Iris pigment epithelial cell (primary cell): ENCODE measurements at places on chromosomes 5 and 9.

- DNase-seq, result no peak
These were observed 80.0 kb upstream of the PTGER4 start for GRCh38 chr5:40599676-40600075.

GRCh38 chr5:119706049-119706448 is 76.7 kb downstream of the FAM170A start:
- DNase-seq, result no peak

DNA sequence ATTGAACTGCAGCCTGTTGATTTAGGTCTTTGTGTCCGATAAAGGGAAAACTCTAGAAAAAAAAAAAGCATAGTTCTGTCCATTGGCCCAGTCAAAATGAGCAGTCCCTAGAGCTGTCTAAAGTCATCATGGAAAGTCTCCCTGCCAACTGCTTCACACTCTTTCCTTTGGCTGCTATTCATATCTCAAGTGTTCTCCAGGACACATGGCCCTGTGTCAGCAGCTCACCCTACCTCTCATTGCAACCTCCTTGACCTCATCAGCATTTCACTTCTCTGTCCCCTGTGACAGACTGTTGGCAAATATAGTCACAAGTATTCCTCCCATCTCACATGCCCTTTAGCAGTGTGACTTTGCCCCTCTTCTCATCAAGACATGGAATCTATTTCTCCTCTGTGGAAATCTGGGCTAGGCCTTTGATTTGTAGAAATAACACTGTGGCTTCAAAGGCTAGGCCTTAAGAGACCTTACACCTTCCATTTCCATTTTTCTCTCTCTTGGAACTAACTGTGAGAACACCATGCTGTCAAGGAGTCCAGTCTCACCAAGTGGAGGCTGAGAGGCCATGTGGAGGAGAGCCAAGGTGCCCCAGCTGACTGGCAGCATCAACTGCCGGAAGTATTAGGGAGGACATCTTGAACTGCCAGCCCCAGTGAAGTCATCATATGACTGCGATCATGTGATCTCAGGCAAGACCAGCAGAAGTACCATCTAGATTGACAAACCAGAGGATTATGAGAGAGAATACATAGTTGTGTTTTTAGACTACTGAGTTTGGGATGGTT is 149.4 kb upstream of the TARS1 start:
- no peak for DNase-seq

DNA sequence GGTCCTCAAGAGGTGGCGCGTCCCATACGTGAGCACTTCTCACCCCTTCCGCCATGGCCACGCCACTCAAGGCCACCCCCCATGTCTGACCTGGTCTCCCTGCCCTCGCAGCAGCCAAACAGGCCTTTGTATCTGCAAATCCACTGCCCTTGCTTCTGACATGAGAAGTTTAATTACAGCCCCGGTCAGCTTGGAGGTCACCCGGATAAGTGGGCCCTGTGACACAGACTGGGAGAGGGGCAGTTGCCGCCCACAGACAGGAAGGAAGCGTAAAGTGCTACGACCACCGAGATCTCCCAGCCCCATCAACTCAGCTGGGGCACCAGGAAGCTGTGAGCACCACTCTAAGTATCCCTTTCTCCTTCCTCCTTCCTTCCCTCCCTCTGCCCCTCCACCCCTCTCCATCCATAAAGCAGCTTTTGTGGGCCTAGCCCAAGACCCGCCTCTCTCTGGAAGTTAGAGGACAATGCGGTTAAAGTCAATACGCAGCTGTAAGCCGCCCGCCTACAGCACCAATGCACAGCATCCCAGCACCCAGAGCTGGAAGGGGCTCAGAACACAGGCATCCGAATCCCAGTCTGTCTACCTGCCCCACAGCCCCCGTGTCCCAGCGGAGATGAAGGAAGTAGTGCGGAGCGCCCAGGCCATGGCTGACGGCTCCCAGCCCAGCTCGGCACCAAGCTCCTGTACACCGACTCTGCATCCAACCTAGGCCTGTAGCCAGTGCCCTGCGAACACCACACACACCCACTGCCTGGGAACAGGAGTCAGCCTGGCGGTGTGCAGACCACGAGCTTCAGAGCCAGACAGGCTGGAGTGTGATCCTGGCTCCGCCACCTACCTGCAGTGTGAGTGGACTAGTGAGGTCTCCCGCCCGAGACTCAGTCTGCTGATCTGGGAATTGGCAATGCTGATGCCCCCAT is 44.8 kb upstream of the RNF130 start:
- DNase-seq, result no peak

DNA sequence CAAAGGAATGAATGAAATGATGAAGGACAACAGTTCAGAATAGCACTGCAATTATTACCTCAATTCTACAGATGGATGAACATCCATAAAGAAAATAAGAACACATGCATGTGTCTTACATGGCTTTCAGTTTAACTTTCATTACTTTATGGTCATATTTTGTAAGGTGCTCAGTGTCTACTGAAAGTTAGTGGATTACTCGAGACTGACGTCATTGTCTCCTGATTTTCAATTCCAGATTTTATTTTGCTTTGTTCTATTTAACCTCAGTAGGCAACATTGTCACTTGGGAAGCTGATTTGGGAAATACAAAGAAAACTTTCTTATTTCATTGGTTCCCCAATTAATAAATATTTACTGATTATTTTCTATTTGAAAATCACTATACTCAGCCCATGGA is 363.7 kb downstream of the CHSY3 start:
- no peak for DNase-seq

GRCh38 chr5:93875693-93876092 is 134.3 kb upstream of the POU5F2 start:
- DNase-seq, result no peak

DNA sequence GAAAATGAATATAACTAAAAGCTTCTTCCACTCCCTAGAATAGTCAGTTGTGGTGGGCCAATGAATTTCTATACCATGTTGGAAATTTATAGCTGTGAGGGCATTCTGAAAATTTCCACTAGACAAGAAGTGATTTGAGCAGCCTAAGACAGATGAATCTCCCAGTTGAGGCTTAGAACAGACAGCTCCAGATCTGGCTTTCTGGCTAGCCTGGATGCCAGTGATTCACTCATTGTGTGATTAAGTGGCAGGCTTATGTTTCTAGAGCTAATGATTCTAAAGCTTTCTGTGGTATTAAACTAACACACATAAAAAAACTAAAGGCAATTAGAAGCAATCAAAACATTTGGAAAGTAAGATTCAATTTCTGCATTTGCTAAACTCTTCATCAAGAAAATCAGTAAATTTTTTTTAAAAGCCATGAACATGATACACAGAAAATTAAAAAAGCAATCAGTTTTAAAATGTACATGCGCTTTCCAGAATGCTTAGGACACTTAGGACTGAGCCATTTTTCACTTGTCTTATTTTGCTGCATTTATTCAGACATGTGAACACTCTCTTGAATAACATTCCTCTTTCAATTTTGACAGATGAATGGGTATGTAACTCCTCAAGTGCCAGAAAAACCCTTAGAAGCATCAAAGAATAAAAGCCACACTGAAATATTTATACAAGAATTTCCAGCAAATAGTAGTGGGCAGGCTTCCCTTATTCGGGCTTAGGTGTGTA is 100.5 kb upstream of the GNAQ start:
- peak; percentile 55 for DNase-seq

DNA sequence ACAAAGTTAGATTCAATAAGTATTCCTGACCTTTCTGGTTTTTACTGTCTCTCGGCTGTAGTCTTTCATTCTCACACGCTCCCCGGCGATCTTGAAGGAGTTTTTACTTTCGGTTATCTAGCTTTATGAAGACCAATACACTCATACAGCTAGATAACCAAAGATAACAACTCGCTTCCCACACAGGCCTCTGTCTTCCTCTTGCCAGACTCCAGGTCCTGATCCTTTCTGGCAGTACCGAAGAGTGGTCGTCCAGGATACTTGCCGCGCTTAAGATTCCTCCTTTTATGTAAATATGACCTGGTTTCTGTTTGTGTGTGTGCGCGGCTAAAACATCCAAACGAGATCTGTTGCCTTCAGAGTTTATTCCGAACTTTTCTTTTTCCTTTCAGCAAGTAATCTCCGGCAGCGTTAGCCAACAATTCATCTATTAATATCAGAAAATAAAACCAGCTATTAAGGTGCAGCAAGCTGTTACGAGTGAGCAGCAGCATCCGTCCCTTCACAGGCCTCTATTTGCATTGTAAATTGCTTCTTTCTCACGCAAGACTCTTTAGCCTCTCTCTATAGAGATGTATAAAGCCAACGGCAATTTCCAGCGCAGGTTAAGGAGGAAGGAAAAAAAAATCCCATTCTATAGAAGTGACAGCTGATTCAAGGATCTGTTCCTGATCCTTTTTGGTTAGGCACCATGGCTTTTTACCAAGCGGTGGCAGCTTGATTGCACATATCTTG is 216.1 kb downstream of the MEF2C start:
- no peak for DNase-seq

GRCh38 chr9:65432722-65433323 is 147.8 kb upstream of the FOXD4L5 start:
- DNase-seq, result no peak

DNA sequence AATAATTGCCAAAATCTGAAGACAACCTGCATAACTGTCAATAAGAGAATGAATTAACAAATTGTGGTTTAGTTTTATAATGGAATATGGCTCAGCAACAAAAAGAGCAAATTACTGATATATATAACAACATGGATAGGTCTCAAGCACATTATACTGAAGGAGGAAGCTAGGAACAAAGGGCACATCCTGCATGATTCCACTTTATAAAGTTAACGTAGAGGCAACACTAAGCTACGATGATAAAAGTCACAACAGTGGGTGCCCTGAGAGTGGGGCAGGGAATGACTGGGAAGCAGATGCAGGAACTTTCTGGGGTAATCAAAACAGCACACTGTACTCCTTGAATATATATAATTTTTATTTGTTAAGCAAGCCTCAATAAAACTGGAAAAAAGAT is 165.2 kb downstream of the RMI1 start:
- no peak for DNase-seq

DNA sequence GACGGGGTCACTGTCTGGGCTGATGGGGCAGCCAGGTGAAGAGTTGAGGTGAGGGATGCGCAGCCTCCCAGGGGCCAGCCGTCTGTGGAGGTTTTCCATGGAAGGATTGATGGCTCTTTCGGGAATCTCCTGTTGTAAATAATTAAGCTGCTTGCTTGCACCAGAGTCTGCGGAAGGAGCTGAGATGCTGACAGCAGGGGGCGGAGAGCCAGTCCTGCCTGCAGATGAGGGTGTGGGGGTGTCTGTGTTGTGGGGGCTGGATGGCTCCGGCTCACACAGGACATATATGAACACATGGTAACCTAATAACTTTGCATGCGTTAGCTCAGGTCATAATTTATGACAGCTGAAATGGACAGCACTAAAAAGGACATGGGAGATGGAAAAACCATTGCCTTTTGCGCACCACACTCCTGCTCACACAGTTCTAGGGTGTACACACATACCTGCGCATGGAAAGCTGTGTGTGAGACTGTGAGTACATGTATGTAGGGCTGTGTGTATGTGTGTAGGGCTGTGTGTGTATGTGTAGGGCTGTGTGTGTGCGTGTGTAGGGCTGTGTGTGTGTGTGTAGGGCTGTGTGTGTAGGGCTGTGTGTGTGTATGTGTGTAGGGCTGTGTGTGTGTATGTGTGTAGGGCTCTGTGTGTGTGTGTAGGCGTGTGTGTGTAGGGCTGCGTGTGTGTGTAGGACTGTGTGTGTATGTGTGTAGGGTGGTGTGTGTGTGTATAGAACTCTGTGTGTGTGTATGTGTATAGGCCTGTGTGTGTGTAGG is 36.8 kb upstream of the SEMA4D start:
- DNase-seq, result no peak

GRCh38 chr5:51384281-51384840 is 1.1 kb downstream of the ISL1 start:
- no peak for DNase-seq

GRCh38 chr5:612498-613424 is 621 bp downstream of the CEP72 start:
- DNase-seq, result peak; percentile 10

DNA sequence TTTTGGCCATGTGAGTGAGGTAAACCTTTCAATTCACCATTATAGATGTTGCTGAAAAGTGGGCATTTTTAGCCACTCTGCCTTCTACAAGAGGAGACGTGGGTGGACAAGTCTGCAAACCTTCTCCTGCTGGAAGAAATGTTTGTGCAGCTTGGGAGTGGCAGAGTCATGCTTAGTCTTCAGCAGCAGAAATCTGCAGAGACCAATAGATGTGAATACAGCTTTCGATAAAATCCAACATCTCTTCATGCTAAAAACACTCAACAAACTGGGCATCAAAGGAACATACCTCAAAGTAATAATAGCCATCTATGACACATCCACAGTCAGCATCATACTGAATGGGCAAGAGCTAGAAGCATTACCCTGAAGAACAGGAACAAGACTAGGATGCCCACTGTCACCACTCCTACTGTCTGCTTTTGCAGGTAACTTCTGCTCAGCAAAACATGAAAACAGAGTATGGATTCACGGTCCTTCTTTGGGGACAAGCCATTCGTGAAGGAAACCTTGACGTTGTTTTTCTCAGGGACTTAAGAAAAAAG is 91.3 kb downstream of the RALGPS1 start:
- DNase-seq, result no peak

GRCh38 chr5:74433896-74434829 is 206.4 kb downstream of the ENC1 start:
- DNase-seq, result peak; percentile 13

DNA sequence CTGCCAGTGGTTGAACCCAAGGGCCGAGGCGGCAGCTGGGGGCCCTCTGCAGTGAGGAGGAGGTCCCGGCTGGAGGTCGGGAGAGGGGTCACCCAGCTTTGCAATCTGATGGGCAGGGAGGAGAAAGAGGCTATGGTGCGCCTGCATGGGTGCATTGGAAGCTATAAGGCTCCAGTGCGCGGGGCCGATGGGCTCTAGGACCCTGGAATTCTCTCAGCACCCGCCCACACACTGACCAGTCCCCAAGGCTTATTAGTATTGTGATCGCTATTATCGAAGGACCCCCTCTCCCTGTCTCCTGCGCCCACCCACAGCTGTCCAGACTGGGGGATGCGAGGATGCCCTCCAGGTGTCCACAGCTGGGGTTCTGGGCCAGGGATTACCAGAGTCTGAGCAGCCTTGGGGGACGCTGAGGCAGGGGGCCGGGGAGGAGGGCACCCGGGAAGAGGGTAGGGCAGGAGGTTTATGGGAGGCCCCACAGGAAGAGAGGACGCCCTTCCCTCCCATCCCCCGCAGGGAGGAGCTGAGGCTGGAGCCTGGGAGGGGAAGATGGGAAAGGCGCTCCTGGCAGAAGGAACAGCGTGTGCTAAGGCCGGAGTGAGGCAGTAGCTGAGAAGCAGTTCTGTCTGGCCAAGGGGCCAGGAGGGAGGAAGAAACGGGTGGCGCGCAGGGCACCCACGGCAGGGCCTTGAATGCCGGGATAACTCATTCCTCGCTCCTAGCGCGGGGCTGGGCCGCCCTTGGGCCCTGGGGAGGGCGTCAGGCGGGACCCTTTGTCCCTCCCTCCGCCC is 24.2 kb downstream of the C9orf50 start:
- peak; percentile 83 for DNase-seq

DNA sequence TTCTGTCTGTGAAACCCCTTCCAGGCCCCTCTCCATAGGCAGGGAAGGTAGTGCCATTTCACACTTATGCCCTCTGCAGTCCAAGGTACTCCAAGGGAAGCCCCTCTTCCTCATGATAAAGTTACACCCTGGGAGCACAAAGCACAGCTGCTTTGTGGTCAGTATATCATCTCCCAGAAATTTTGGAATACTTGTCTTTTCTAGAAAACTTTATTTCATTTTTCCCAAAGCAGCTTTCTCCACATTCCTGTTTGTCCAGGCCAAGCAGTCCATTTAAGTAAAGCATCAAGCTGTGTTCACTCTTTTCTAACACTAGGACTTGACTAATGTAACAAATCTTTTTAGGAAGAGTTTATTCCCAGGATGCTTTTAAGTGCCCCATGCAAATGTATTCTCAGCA is 371.8 kb upstream of the RGMB start:
- no peak for DNase-seq

- no peak for DNase-seq
These were observed 36.2 kb downstream of the IRF1 start for GRCh38 chr5:132454361-132454760.
